ENCODE measurements at places on chromosomes 16 and 17. TPM values are rescaled to one million over a fixed set of nuclear protein-coding genes. Genes with fewer than 3 reads are reported as not detected.

Gene DCAKD
- 20.9 TPM for total RNA-seq

Gene HCRT
- not detected for total RNA-seq

Gene FOXL1
- under 0.01 TPM for total RNA-seq

Gene CDIP1
- total RNA-seq = 7.8 TPM

Gene NOS2
- 1.0 TPM for total RNA-seq

Gene ZNF19
- total RNA-seq = 1.0 TPM

Gene KAT2A
- 8.9 TPM for total RNA-seq

Gene KRTAP4-4
- total RNA-seq = not detected

Gene CLEC10A
- 1.6 TPM for total RNA-seq
